Stimulated activated CD4-positive, alpha-beta T cell treated with anti-CD3 and anti-CD28 coated beads, TNF-alpha, amount 100 ng/mL, for 4 hours (primary cell): ENCODE measurements at places on chromosomes 7 and 10.

GRCh38 chr10:15163253-15163828 lies 5.2 kb downstream of the NMT2 start:
- no peak for DNase-seq

- no peak for DNase-seq
These were observed 58.1 kb downstream of the CAV1 start for GRCh38 chr7:116582806-116583444.

DNA sequence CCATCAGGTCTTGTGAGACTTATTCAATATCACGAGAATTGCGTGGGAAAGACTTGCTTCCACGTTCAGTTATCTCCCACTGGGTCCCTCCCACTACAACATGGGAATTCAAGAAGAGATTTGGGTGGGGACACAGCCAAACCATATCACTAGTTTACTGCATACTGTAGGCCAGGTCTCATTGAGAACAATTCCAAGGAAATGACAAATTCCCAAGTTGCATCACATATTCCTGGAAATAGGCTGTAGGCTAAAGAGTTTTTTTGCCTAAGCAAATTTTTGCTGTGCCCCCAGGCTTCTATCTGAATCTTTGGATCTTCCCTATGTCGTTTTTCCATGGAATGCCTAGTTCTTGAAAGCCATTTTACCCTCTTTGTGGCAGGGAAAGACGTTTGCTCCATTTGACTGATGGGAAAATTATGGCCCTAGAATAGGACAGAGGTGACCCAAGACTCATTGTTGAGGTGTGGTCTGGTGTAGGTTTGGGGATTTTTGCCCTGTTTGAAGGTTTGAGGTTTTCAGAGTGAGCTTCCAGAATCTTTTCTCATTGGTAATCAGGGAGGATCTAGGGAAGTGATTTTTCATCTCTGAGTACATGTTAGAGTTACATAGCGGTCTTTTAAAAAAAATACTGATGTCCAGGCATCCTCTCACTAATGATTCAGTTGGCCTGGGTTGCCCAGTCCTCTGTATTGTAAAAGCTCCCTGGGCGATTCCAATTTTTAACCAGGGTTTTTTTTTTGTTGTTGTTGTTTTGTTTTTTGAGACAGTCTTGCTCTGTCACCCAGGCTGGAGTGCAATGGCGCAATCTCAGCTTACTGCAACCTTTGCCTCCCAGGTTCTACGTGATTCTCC lies 44.4 kb downstream of the TACR2 start:
- DNase-seq: no peak

- DNase-seq: no peak
These were observed 19.3 kb downstream of the VOPP1 start for GRCh38 chr7:55553024-55553345.

DNA sequence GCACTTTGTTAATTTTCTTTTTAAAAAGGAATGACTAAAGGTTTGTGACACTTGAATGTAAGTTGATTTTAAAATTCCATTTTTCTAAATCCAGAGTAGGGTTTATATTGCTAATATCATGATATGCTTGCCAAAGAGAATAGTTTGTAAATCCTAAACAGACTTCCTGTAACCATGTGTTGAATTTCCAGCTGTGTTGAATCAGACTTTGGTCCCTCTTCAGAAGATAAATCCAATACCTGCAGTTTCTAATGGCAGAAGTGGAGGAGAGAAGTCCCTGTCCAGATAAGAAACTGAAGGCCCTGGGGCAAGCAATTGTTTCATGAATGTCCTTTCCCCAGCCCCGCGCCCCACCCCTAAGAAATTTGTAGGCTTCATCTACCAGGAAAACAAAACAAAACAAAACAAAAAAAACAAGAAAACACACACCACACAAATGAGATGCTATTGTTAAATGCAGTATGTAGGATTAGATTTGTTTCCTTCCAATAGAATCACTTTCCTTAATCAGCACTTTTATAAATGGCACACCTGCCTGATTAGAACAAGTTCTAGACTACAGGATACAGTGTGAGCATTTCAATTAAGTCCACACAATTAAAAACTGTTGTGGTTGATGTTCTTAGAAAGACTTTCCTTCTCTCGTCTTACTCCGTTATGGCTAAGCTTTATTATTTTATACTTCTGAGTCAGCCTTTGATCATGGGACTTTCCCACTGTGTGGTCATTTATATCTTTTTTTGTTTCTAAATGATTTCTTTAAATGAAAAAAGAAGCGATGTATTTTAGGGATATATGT lies 122.8 kb downstream of the KAT6B start:
- no peak for DNase-seq

- DNase-seq: no peak
These were observed 477 bp upstream of the ZC3HAV1 start for GRCh38 chr7:139109983-139110411.

DNA sequence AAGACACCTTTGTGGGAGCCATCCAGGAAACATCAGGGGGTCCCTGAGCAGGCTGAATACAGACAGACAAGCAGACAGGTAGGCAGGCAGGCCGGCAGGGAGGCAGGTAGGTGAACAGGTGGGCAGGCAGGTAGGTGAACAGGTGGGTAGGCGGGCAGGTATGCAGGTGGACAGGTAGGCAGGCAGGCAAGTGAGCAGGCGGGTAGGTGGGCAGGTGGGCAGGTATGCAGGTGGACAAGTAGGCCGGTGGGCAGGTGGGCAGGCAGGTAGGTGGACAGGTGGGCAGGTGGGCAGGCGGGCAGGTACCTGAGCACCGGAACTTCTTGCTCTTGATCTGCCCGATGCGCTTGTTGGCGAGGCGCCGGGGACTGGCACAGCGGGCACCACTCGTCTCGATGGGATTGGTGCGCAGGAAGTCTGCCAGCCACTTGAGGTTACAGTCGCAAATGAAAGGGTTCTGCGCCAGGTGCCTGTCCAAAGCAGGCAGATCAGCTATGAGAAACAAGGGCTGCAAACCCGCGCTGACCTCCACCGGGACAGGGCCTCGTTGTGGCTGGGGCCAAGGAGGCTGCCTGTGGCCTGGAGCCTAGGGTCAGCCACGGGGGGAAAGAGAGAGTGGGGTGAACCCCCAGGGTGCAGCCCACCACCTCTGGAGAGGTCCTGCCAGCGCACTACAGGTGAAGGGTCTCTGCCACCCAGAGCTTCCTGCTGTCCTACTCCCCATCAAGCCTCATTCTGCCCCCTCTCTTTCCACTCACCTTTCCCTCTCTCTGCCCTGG lies 136.9 kb downstream of the SLIT1 start:
- no peak for DNase-seq

- DNase-seq: no peak
These were observed 233.2 kb upstream of the PPP2R2D start for GRCh38 chr10:131667561-131667960.

DNA sequence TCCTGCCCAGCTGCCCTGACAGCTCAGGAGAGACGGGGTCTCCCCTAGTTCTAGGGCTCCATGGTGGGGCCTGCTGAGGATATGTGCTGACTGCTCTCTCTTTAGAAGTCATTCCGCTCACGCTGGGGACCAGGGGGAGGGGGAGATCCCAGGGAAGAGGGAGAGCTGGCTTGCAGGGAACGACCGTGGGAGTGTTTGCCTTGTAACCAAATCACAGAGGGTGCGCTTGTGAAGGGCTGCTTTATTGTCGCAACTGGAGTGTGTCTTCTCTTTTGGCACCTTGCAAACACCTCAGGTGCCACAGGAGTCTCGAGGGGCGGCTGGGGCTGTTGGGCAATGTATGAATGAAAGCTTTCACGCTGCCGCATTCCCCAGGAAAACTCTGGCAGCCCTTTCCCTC lies 531.3 kb upstream of the MKI67 start:
- DNase-seq: no peak

DNA sequence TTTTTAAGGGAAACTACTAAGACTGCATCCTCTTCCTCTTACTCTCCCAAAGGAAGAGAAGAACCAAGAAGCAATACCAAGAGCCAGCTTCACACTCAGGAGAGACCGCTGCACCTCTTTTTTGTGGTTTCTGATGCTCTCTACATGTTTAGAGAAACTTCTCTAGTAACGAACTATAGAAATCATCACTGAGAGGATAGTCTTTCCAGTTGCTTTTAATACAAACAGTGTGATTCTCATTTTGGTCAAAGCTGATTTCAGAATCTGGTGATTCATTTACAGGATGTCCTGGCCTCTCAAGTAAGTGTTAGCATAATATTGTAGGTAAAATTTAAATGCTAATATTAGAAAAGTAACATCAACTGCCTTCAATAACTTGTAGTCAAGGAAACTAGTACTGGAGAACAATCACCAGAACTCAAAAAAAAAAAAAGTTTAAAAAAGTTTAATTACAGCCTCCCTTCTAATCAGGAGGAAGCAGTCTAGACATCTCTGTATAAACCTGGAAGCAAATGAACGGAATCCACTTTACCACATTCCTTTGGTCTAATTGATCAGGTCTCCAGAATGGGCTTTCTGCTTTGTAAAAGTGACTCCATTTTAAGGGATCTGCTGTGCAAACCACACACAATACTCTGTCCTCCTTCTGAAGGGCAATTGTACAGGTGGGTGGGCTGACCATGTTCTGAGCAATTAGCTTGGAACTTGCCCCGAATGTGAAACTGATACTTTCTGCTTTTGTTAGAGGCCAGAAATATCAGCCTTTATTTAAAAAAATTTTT lies 3.0 kb downstream of the LAMB1 start:
- DNase-seq: no peak

- DNase-seq: no peak
These were observed 131.5 kb downstream of the SORBS1 start for GRCh38 chr10:95429639-95430038.

DNA sequence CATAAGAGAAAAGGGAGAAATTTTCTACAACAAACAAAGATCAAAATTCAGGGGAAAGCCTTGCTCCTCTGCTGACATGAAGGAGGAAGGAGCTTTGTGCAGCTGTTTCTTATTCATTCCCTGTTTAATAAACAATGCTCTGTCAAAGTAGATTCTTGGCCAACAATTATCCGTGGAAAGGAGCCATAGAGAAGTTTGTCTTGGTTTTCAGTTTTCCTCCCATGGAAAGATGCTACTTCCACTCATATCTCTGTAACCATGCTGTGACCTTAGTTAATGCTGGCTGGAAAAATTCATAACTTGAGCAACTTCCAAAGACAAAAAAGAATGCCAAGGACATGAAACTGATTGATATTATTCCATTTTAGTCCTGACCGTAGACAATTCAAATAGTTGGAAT lies 8.1 kb downstream of the DDC start:
- no peak for DNase-seq

GRCh38 chr10:133287832-133288500 lies 11.3 kb upstream of the ADAM8 start:
- no peak for DNase-seq

DNA sequence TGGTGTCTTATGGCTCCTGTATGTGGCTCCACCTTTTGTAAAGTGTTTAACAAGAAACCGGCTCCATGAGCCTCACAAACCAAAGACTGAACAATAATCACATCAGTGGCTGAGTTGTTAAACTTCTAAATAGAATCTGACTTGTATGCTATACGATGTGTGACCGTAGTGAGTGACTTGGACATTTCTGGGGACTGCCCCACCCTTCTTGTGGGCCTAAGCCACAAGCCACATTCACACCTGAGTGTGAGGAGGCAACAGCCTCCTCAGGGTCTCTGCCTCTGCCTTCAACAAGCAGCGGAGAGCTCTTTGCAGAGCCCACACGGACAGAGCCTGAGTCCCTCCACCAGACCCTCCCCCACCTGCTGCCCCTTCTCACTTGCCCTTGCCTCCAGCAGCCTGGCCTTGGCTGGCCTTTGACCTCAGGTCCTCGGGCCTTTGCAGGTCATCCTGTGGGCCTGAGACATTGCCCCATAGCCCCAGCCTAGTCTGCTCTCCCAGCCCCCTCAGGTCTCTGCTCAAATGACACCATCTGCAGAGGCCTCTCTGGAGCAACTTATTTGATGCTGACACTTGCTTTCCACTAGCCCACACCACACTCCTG lies 156.8 kb upstream of the TNS3 start:
- no peak for DNase-seq
